A549 treated with Mapracorat at 1 μM for 4 hours (cell line): ENCODE measurements at places on chromosomes 12 and 14. TPM values are rescaled to one million over a fixed set of nuclear protein-coding genes. Genes with fewer than 3 reads are reported as not detected.

Gene KLHDC1
- total RNA-seq = 0.24 to 0.49 TPM (median 0.28 TPM) in 5 replicates

Gene DNAI7
- total RNA-seq = 0.07 to 0.52 TPM (median 0.08 TPM) in 5 replicates

Gene TEX22
- 0.13 to 0.53 TPM (median 0.16 TPM) in 5 replicates for total RNA-seq

Gene TTC6
- 0.15 to 0.47 TPM (median 0.31 TPM) in 5 replicates for total RNA-seq

Gene ACVRL1
- 0.08 to 0.62 TPM (median 0.15 TPM) in 4 of 5 replicates, not detected in the other for total RNA-seq

Gene PLEKHG7
- not detected in 5 replicates for total RNA-seq

Gene ENDOU
- not detected in 5 replicates for total RNA-seq

Gene VAMP1
- 9.8 to 13.4 TPM (median 12.1 TPM) in 5 replicates for total RNA-seq

Gene SLC17A8
- total RNA-seq = 0.03 TPM in 1 of 5 replicates, not detected in the others

Gene AMN
- total RNA-seq = 0.24 to 0.63 TPM (median 0.39 TPM) in 5 replicates
